ENCODE measurements at places on chromosomes 6 and 20.

GRCh38 chr6:55898342-55898741, 23.0 kb upstream of the BMP5 start:
- no peak for DNase-seq

GRCh38 chr20:24702501-24703283, 233.3 kb downstream of the SYNDIG1 start:
- DNase-seq, result no peak

GRCh38 chr20:1827974-1828785, 67.0 kb upstream of the SIRPA start:
- DNase-seq, result no peak

- DNase-seq, result no peak
Measured at GRCh38 chr6:168292826-168293225, 26.8 kb downstream of the DACT2 start.

DNA sequence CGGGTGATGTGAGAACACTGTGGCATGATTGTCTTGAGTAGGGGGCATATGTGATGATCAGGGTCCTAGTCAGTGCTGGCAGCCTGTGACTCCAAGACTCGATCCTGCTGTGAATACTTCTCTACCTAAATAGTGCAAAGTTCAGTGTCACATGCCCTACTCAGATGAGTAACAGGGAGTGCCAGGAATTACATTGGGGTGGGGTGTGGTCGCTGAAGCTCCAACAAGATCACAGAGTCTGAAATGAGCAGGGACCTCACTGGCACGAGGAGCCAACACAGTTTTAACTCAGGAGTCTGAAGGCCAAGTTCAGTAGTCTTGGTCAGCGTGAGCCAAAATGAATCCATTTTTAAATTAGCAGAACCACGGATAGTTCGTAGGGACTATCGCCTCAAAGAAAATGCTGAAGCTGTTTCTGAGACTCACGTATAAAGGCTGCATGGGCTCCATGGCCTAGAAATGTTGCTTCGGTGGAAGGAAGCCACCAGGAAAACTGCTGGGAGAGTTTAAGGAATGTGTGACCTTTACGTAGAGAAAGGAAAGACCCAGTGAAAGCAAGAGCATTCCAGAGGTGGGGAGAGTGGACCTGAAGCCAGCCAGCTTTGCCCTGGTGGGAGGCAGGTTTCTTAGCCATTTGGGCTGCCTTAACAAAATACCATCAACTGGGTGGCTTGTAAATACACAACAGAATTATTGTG, 72.2 kb downstream of the RPP40 start:
- DNase-seq, result no peak

- no peak for DNase-seq
Measured at GRCh38 chr6:170437719-170438401, 115.2 kb downstream of the PSMB1 start.

Data from AG04449 (cell line).